ENCODE measurements at places on chromosomes 3 and 15. TPM values are rescaled to one million over a fixed set of nuclear protein-coding genes. Genes with fewer than 3 reads are reported as not detected.

GRCh38 chr3:11671648-11672100 lies 28.0 kb upstream of the VGLL4 start:
- no peak overlapping the region for H3K4me3 ChIP-seq
- DNase-seq, result no peak
- H3K36me3 ChIP-seq, result no peaks in the 10 kb centered on the region
- H3K27me3 ChIP-seq, result no peaks in the 10 kb centered on the region

ITGA11 gene
- 6.6 TPM for polyA plus RNA-seq

ZBBX gene
- 45.2 TPM for polyA plus RNA-seq

PDIA3 gene
- polyA plus RNA-seq, result 373 TPM

DNA sequence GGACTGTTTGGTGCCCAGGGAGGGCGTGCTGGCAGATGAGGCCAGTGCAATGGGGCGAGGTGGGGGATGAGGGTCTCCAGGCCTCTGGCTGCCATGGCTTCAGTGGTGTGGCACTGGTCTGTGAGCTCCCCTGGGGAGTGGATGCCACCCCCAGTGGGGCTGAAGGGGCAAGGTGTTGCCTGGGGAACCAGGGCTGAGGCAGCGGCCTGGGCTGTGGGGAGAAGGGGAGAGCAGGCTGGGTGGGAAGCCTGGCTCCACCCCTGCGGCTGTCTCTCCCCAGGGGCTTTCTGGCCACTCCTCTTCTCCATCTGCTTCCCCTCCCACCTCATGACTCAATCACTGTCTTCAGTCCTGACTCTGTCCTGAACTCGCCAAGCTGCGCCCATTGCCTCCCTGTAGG lies 88.4 kb upstream of the TLE3 start:
- peaks cover 10% of the 10 kb centered on the region for H3K4me1 ChIP-seq
- no peak overlapping the region for H3K27ac ChIP-seq
- H3K36me3 ChIP-seq, result no peaks in the 10 kb centered on the region
- DNase-seq, result no peak
- H3K27me3 ChIP-seq, result no peaks in the 10 kb centered on the region

Data from testis (tissue), 5 donors.